ENCODE measurements at places on chromosomes 5 and 9.

DNA sequence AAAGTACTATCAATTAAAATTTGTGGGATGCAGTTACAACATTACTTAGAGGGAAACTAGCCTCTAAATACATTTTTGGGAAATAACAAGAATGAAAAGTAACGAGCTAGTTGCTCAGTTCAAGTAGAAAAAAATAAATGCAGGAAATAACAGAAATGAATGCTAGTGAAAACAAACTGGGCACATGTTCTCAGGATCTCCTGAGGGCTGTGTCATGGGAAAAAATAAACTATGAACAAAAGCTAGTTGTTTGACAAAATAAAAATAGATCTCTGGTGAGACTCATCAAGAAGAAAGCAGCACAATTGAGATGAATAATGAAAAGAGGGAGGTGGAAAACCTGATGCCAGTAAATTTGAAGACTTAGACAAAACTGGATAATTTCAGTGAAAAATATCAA is 16.3 kb downstream of the IDNK start:
- DNase-seq, result no peak

DNA sequence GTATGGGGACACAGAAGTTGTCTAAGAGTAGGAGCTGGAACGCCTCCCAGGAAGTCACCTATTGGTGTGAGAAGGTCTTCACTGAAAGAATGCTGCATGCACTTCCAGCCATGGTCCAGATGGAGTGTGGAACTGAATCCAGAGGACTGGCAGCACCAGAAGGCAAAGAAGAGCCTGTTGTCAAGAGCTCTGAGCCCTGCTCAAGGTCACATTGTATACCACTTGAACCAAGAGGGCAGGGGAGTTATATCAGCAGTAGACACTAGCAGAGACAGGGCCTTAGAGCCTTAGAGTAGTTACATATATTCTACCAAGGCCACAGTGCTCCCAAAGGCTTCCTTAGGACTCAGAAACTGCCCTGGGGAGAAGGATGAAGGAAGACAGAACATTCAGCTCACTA is 130.8 kb upstream of the POC5 start:
- no peak for DNase-seq

DNA sequence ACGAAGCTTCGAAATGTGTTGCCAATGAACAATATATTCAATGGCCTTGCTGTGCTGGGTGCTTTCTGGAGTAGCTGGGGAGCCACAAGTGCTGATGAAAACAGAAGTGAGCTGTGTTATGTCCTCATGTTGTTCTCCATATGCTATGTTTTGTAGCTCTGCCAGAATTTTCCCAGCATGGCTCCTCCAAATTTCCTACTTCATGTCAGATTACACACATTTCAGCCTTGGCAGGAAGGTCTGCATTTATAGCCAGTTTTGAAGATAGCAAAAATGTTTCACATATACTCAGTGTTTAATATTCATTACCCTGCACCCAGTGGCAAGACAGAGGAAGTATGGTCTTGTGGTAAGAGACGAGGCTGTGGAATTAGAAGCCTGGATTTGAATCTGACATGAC is 22.6 kb upstream of the NMUR2 start:
- no peak for DNase-seq

GRCh38 chr5:130549884-130550561 is 615.0 kb downstream of the HINT1 start:
- no peak for DNase-seq

DNA sequence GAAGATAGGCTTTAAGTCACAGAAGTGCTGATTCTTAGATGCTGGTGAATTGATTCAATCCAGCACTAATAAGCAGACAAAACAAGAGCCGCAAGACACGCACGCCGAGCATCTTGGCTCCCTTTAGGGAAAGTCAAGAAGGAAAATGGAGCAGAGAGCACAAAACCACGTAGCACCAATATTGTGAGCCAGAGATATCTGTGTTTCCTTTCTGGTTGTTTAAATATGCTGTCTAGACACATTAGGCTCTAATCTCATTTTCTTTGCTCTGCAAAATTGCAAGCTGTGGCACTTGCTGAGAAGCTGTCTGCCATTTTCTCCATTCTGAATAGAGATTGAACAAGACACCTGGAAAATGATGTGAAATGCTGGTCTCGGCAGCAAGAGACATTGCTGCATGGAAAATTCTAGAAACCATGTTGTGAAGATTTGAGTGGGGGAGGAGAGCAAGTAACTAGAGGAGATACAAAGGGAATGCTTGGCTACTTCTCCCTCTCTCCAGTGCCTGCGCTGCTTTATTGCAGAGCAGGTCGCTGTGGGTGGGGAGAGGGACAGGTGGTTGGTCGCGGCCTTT is 336.3 kb downstream of the MED10 start:
- DNase-seq, result no peak
